ENCODE measurements at places on chromosomes 1 and 21.

DNA sequence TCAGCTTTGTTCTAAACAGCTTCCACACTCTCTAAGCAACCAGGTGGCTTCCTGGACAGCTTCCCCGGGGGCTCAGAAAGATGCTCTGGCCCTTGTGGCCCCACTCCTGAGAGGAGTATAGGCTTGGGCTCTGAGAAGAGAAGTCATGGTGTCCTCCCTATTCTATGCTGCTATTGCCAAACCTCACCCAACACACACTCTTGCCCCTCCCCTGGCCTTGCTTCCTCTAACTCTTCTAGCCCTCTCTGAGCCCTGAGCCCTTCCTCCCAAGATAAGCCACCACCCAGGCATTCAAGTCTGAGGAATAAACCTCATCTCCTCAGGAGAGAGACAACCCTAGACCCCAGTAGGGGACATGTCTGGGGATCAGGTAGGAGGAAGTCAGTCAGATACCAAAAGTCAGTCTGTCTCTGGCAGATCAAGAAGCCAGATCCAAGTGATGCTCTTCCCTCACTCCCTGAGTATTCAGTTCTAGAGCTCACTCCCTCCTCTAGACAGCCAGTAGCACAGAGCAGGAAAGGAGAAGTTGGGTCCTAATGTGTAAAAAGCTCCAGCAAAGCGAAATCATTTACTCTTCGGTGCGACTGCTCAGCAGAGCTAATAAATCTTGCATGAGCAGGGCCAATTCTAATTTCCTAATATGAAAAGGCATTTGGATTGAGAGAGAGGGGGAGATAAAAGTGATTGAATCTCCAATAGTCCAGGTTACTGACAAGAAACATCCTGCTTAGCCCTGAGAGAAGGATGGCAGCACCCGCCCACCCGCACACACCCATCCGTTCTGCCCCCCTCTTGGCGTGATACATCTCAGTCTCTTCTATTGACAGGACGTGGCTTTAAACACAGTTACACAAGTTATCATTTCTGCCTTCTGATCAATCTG is 50.5 kb downstream of the DMAP1 start:
- no peak for DNase-seq

- peak; percentile 35 for DNase-seq
Observed at GRCh38 chr1:32981003-32981901, 16.6 kb upstream of the RNF19B start.

DNA sequence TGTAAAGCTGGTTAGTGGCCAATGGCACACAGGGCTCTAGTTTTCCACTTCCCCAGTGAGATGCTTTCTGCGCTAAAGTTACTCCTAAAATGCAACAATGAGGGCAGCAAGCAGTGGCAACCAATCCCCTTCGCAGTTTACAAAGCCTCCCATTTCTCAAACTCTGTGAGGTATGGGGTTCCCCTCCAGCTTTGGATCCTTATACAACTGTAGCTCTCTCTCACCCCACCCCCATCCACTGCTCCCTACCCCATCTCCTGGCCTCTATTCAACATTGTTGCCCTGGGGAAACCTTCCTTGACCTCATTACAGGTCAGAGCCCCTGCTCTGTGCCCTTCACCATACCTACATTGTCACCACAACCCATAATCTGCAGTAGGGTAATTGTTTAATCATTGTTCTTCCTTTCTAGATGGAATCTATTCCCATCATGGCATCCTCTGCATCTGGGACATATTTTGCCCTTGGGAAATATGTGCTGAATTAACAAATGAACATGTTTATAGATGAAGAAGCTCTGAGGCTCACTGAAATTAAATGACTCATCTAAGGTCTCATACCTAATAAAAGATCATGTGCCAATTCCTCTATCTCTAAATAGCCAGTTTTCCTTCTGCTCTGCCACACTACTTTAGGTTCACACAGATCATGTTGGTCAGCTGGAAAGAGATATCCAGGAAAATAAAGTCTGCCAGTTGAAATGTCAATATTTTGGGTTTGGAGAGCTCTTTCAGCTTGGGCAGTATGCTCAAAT is 12.6 kb downstream of the KIAA0040 start:
- no peak for DNase-seq

DNA sequence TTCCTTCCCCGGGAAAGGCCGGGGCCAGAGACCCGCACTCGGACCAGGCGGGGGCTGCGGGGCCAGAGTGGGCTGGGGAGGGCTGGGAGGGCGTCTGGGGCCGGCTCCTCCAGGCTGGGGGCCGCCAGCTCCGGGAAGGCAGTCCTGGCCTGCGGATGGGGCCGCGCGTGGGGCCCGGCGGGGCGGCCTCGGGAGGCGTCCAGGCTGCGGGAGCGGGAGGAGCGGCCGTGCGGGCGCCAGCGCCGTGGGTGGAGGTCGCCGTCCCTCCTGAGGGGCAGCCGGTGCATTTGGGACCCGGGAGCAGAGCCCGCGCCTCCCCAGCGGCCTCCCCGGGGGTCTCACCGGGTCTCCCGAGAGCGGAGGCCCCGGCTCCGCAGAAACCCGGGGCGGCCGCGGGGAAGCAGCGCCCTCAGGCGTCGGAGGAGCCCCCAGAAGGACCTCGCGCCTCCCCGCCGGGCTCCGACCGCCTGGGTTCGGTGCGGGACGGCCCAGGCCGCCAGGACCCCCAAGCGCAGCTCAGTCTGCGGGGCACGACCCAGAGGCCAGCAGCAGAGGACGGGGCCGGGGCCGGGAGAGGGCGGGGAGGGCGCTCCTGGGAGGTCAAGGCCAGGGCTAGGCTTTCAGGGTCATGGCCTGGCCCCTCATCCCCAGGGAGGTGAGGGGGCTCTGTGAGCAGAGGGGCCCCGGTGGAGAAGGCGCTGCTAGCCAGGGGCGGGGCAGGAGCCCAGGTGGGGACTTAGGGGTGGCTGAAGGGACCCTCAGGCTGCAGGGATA is 7.2 kb upstream of the SLX9 start:
- DNase-seq, result no peak

DNA sequence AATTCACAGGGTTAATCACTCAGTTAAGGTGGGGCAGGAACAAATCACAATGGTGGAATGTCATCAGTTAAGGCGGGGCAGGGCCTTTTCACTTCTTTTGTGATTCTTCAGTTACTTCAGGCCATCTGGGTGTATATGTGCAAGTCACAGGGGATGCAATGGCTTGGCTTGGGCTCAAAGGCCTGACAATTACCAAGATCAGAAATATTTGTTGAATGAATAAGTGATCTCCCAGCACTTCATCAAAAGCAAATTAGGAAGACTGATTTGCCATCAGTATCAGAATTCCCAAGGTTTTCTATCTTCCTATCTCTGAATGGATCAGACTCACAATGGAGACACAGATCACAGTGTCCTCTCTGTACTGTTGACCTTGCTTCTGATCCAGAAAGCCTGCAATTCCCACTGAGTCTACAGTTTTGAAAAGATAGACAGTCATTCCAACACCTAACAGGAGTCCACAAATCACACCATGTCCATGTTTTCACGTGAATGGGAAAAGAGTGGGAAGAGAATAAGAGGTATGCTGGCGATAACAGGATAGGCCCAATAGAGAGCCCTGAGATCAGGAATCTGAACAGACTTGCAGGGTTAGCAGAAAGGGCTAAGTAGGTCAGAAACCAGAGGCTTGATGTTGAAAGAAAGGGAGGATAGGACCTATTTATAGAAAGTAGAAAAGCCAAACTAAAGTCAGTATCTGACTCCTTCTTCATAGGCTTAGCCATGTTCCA is 75.3 kb downstream of the KCNK1 start:
- DNase-seq, result no peak

DNA sequence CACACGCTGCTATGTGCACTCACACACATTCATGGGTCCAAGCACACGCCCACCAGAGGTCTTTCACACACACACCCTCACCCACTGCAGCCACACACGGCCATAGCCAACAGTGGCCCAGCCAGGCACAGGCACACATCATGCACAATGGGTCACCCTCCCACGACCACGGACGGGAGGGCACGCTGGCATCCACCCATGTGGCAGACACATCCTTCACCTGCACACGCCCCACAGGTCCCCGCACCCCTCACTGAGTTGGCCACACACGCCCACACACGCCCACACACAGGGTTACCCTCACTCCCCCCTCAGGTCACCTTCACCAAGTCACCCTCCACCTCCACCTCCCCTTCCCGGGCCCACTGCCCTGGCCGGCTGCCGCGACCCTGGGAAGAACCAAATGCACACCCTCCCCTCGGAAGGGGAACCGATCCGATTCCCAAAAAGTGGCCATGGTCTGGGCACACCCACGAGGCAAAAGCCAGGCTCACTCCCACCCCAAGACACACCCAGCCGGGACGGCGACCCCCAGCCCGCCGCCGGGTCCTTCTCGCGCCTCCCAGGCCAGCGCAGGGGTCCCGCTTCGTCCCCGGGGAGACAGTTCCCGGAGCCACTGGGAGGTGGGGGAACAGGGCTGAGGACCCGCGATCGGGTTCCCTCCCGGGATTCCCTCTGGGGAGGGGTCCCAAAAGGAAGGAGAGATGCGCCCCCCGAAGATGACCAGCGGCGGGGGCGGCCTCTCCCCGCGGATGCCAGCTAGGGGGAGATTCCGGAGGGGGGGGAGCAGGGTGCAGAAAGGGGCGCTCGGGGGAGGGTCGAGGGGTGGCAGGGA is 860 bp downstream of the SDC3 start:
- DNase-seq, result no peak

GRCh38 chr1:201795066-201795465 is 33.9 kb upstream of the IPO9 start:
- no peak for DNase-seq

GRCh38 chr1:5936126-5936525 is 56.1 kb downstream of the NPHP4 start:
- no peak for DNase-seq

- DNase-seq, result no peak
Observed at GRCh38 chr1:9590945-9591668, 2.4 kb downstream of the TMEM201 start.

- no peak for DNase-seq
Observed at GRCh38 chr21:28177124-28177523, 815.6 kb downstream of the LTN1 start.

GRCh38 chr21:42258150-42258884 is 39.4 kb downstream of the ABCG1 start:
- DNase-seq, result peak; percentile 77

GRCh38 chr21:38804789-38805327 is 871 bp upstream of the ETS2 start:
- DNase-seq, result no peak

DNA sequence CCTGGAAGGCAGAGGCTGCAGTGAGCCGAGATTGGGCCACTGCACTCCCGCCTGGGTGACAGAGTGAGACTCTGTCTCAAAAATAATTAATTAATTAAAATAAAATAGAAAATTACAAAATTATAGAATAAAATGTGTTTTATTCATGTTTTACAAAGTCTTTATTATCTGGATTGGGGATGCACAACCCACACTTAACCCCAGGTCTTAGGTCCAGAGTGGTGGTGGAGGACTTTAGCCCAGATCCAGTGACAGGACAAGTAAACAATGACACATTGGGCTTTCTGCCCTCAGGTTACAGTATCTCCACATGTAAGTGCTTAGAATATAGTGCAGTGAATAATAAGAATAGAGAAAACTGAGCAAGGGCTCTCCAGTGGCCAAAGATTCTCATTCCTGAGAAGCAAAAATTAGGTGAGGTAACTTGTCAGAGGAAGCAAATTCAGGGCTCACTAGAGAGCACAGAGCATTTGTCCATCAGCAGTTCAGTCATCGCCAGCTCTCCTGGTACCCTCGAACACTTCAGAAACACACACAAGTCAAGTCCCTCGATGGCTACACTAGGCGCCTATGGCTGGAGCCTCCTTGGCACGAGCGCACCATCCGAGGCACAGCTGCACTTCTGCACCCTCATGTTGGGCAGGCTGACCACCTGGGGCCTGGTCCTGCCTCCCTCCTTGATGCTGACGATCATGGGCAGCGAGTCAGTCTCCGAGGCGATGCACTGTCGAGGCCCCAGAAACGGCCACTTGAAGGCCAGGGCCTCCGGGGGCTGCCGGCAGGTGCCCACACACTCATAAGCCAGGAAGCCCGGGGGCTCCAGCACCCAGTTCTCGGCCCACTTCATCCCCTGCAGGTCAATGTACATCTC is 2.6 kb downstream of the LEFTY1 start:
- DNase-seq, result no peak

- peak; percentile 18 for DNase-seq
Observed at GRCh38 chr21:45302082-45303061, 14.7 kb upstream of the POFUT2 start.

GRCh38 chr1:87449348-87449963 is 120.8 kb downstream of the LMO4 start:
- DNase-seq, result peak; percentile 3

DNA sequence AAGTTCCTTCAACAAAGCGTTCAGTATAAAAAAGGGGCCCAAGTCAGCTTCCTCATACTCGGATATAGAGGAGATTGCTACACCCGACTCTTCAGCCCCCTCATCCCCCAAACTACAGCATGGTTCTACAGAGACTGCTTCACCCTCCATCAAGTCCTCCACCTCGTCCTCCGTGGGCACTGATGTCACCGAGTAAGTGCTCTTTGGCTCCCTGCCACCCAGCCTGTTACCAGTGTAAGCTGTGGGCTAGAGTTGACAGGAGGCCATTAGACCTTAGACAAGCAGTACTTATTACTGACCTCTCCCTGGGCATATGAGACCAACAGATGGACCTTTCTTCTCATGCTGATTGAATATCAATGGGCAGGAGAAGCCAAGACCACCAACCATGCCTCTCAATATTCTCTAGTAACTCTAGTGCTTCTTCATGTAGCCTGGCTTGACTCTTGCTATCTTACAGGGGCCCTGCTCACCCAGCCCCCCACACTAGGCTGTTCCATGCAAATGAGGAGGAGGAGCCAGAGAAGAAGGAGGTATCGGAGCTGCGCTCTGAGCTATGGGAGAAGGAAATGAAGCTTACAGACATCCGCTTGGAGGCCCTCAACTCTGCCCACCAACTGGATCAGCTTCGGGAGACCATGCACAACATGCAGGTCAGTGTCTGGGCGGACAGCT is 20.9 kb upstream of the IPO9 start:
- DNase-seq, result no peak

DNA sequence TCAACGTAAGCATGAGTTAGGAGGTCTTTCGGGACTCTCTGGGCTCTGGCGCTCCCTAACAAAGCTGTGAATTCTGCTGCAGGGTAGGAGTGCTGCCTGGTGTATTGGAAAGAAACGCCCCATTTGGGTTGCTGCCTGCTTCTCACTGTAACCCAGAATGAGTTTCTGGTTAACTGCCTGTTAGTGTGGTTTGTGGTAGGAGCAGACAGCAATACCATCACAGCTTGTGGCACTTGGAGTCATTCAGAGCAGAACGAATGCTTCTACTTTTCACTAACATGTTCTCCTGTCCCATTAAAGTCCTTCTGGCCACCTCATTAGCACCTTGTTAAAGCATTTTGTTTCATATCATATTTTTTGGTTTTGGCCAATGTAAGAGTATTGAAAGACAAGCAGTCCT is 18.1 kb downstream of the MAP3K7CL start:
- no peak for DNase-seq

GRCh38 chr1:220528679-220529501 is 954 bp downstream of the MARK1 start:
- DNase-seq, result no peak

- no peak for DNase-seq
Observed at GRCh38 chr1:117834416-117834815, 95.0 kb downstream of the GDAP2 start.

GRCh38 chr21:15141261-15141970 is 76.6 kb upstream of the NRIP1 start:
- no peak for DNase-seq
